ENCODE measurements at places on chromosomes 12 and 14. TPM values are rescaled to one million over a fixed set of nuclear protein-coding genes. Genes with fewer than 3 reads are reported as not detected.

Gene SLC25A21
- 3.2 TPM for total RNA-seq

Gene STYK1
- total RNA-seq: 4.9 TPM

Gene MRPL52
- 149 TPM for total RNA-seq

Gene ITGA7
- 47.0 TPM for total RNA-seq

Gene CSRP2
- 27.9 TPM for total RNA-seq

Gene SDR9C7
- total RNA-seq: not detected

Gene SLC39A5
- total RNA-seq: 110 TPM

Data from Caco-2 (cell line).